Stimulated activated CD4-positive, alpha-beta T cell treated with anti-CD3 and anti-CD28 coated beads, Interleukin-1b, Interleukin-23, amount 100 ng/mL, for 1 hour (primary cell): ENCODE measurements at places on chromosomes 12 and 14.

- no peak for DNase-seq
Measured at GRCh38 chr12:57094208-57095160, 5.6 kb downstream of the NAB2 start.

DNA sequence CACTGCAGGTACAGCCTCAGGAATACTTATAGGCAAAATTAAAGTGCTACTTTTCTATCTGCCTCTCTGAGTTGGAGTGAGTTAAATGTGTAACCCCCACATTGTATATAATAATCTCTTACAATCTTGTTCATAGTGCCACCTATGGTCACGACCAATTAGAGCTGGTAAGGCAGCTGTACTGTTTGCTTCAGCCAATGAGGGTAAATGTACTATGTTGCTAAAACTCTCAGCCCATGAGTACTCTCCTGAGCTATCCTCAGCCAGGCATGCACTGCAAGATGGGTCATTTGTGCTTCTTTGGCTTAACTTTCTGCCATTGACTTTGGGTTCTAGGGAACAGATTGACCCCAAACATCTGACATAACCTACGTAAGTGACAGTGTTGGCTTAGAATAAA lies 15.0 kb upstream of the MDM2 start:
- DNase-seq: no peak

- no peak for DNase-seq
Measured at GRCh38 chr12:122449317-122449716, 26.8 kb upstream of the CLIP1 start.

GRCh38 chr12:32995623-32996022 lies 99.0 kb upstream of the PKP2 start:
- DNase-seq: no peak

GRCh38 chr12:43132291-43132690 lies 419.7 kb downstream of the ADAMTS20 start:
- no peak for DNase-seq

DNA sequence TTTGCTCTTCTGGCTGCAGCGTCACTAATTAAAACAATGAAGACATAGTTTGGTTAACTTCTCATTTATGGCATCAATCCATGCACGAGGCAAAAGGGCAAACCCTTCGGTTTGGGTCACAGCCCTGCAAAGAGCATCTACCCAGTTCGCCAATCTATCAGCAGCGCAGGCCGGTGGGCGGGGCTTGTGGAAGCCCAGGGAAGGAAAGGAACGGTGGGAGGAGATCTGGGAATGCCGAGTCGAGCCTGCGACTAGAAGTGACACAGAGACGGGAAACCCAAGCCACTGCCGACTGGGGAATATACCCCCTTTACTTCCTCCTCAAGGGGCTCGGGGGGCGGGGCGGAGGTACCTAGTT lies 466 bp downstream of the KICS2 start:
- peak; percentile 41 for DNase-seq

GRCh38 chr12:111440152-111440551 lies 34.4 kb downstream of the SH2B3 start:
- no peak for DNase-seq

- no peak for DNase-seq
Measured at GRCh38 chr12:65100140-65100539, 21.0 kb downstream of the WIF1 start.

- DNase-seq: no peak
Measured at GRCh38 chr12:28237423-28237822, 47.2 kb downstream of the CCDC91 start.

DNA sequence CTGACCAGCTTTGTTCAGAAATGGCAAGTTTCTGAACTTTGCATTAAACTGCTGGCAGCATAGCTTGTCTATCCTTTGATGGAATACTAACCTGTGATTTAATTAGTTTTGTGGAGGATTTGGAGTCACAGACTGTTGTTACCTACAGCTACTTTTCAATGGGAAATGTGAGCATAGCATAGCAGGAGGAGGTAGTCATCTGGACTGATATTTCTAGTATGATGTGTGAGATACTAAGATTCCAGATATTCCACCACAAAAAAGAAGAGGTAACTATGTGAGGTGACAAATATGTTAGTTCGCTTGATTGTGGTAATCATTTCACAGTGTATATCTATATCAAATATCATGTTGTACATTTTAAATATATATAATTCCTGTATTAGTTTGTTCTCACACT lies 833.0 kb downstream of the SLC6A15 start:
- no peak for DNase-seq

DNA sequence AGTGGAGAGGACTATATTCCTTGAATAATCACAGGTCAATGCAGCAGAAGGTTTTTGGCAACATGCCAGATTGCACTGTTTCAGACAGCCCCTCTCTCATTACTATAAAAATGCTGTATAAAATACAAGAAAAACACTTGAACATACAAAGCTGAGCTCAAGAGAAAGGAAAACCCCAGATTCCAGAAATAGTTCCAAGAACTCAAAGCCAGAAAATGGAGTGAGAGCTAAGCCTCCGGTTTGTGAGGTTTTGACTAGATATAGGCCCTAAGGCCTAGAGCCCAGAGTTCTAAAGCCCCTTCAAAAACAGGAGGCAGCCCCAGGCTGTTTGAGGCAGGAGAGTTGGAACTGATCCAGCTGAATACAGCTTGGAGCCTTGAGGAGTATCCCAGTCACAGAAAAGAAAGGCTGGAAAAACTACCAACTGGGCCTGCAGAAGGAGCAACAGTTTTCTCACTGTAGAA lies 29.4 kb upstream of the ACTN1 start:
- no peak for DNase-seq

- DNase-seq: no peak
Measured at GRCh38 chr14:27863166-27863565, 903.4 kb upstream of the FOXG1 start.

DNA sequence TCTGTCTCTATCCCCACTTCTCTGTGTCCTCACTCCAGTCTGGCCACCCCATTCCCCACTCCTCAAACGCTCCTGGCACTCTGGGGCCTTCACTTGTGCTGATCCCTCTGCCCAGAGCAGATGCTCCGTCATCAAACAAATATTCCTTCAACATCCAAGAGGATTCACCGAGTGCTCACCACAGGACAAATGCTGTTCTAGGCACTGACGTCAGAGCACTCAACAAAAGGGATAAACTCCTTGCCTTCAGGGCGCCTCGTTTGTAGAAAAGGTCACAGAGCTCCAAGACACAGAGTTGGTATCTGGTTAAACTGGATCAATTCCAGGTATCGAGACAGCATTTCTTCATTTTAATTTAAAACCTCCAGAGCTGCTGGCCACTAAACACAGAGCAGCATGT lies 35.3 kb downstream of the PSMC1 start:
- no peak for DNase-seq
